MG63 (cell line): ENCODE measurements at places on chromosomes 6 and 20. TPM values are rescaled to one million over a fixed set of nuclear protein-coding genes. Genes with fewer than 3 reads are reported as not detected.

The ASCC3 gene
- 19.0 and 32.2 TPM in 2 replicates for total RNA-seq

The PROCR gene
- 40.0 and 53.8 TPM in 2 replicates for total RNA-seq

The MICB gene
- 13.1 and 17.6 TPM in 2 replicates for total RNA-seq

The CFAP61 gene
- not detected in 2 replicates for total RNA-seq

The FOXA2 gene
- total RNA-seq: 0.35 and 2.5 TPM in 2 replicates

The BANF2 gene
- total RNA-seq: not detected in 2 replicates

DNA sequence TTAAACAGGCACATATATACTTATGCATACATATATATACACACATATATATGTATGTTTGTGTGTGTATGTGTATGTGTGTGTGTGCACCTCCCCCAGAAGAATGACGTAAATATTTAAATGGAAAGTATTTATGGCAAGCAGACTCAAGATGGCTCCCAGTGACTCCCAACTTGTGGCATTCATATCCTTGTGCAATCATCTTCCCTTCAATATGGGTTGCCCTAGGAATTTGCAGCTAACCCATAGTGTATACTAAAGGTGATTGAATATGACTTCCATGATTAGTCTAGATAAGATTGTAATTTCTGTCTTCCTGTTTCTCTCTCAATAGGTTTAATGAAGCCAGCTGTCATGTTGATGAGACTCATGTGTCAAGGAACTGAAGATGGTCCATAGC lies 127.6 kb downstream of the TRDN start:
- no peak for DNase-seq

GRCh38 chr6:41939176-41939847 lies 2.3 kb downstream of the CCND3 start:
- peak; percentile 18 for DNase-seq

- no peak for DNase-seq
Observed at GRCh38 chr6:139416146-139416545, 41.7 kb upstream of the CITED2 start.

DNA sequence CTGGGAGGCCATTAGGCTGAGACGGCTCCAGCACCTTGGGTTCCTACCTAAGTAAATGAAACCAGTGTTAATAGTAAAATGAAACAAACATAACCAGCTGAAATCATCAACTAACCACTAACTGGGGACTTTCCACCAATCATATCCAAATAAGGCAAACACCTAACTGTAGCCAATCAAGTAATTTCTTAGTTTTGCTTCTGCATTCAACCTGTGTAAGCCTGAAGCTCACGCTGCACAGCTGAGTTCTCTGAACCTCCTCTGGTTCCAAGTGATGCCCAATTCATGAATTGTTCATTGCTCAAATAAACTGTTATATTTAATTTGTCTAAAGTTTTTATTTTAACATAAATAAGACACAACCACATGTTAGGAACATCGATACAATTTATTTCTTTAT lies 22.5 kb downstream of the KLHL32 start:
- no peak for DNase-seq

DNA sequence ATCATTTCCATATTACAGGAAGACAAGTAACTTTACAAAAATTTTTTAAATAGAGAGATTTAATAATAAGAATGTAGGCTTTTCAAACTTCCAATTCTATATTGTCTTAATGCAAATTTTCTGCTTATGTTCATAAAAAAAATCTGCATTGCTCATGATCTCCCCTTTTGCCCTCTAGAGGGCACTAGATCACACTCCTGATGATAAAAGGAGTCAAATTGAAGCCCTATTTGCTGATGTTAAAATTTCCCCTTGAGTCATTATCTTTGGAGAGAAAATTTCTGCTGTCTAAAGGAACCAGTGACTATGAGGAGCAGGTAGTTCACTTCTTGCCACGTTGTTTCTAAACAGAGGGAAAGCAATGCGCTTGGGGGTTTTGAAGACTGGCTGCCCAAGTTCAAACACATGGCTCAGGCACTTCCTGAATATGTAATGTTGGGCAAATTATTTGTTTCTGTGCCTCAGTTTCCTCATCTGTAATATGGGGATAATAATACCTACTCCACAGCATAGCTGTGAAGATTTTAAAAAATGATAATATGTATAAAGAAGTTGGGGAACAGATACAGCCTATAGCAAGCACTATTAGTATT lies 874.2 kb downstream of the TFAP2A start:
- no peak for DNase-seq

GRCh38 chr20:63661108-63661507 lies 3.0 kb downstream of the RTEL1 start:
- no peak for DNase-seq

DNA sequence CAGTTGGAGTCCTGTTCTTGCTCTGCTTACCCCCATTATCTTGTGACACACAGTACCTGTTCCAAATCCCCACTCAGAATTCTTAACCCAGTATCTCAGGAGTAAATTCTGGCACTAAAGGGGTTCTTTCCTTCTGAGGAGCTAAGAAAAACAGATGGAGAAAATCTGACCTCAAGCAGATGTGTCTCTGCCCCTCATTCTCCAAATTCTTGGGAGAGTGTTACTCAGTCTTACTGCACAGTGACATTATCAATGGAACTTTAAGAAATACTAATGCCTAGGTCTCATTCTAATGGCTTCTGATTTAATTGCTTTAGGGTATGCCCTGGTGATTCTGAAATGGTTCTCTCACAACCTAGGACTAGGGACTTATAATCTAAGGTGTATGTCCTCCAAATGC lies 40.6 kb upstream of the PTPRK start:
- no peak for DNase-seq

DNA sequence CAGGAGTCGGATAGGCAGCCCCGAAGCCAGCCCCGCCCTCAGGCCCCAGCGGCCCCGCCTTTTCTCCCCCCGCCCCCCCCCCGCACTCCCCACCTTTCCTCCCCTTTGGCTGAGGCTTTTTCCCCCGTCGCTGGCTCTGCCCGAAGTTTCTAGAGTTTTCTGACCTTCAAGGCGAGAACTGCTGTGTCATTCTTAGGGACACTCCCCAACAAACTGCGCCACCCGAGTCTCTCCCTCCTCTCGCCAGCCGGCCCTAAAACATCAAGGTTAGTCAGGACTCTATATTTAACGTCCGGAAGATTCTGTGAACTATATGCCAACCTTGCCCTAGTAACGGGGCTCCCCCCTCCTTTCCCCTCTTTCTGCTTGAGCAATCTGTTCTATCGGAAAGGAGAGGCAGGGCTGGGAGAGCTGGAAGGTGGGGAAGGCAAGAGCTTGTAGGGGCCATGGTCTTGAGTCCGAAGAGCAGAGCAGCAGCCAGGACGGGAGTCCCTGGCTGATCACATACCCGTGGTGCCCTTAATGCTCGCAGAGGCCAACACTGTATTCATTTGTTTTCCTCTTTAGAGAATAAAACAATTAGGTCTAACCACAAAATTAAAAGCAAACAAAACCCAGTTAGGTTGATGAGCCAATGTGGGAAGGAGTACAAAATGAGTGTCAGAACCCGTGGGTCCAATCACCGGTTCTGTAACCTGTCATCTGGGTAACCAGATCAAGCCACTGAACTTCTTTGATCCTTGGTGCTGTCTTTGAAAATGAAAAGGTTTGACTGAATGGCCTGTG lies 5.3 kb upstream of the HSPA1B start:
- peak; percentile 79 for DNase-seq

DNA sequence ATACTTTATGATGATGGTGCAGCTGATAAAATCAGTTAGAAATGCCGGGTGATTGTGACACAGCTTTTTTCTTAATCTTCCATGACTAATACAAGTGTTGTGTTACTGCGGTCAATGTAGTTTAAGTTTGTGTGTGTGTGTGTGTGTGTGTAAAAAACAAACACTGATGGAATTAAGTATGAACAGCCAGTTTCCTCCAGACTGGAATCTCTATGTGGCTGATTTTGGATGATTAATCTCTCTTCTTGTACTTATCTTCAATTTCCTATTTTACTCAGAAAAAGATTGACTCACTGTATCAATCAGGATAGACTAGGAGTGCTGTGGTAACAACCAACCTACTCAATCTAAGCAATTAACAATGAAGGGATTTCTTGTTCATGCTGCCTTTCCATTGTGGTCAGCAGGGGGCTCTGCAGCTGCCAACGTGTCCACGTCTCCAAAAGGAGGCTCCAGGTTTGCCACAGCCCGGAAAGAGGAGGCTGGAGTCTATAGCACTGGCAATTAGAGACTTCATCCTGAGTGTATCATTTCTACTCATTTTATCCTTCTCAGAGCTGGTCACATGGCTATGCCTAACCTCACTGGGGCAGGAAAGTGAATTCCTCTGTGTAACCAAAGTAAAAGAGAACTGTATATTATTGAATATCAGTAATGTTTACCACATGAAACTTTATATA lies 107.7 kb downstream of the CD109 start:
- DNase-seq: peak; percentile 70

- peak; percentile 83 for DNase-seq
Observed at GRCh38 chr6:32933661-32934085, 7.2 kb downstream of the HLA-DMB start.

- no peak for DNase-seq
Observed at GRCh38 chr6:5174756-5175549, 85.8 kb downstream of the LYRM4 start.

GRCh38 chr6:52015953-52016352 lies 71.5 kb downstream of the PKHD1 start:
- DNase-seq: no peak

GRCh38 chr6:137188855-137189254 lies 15.4 kb upstream of the IL22RA2 start:
- no peak for DNase-seq
